NCI-H446 treated with DMSO at 0.1 percent for 48 hours (cell line): ENCODE measurements at places on chromosomes 3 and 15.

DNA sequence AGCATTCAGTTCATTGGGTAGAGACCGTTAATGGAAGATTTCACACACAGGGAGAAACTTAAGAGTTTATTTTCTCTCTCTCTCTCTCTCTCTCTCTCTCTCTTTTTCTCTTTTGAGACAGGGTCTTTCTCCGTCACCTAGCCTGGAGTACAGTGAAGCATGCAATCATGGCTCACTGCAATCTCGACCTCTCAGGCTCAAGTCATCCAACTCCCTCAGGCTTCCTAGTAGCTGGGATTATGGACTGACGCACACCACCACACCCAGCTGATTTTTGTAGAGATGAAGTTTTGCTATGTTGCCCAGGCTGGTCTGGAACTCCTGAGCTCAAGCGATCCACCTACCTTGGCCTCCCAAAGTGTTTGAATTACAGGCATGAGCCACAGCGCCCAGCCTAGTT lies 1.6 kb downstream of the WDR72 start:
- no peak for DNase-seq

GRCh38 chr3:177300039-177300833 lies 103.0 kb upstream of the TBL1XR1 start:
- DNase-seq, result no peak

GRCh38 chr3:42960786-42961185 lies 18.3 kb upstream of the GASK1A start:
- DNase-seq, result no peak

GRCh38 chr3:49924683-49925082 lies 4.9 kb downstream of the MON1A start:
- DNase-seq, result no peak

- DNase-seq, result no peak
Observed at GRCh38 chr3:134486577-134487041, 752 bp downstream of the CEP63 start.

GRCh38 chr15:49439678-49440395 lies 16.8 kb downstream of the FGF7 start:
- DNase-seq, result no peak
